Esophagus muscularis mucosa (tissue), 4 donors: ENCODE measurements at places on chromosomes 3 and 15. TPM values are rescaled to one million over a fixed set of nuclear protein-coding genes. Genes with fewer than 3 reads are reported as not detected.

TPRG1 gene
- total RNA-seq, result 3.3 TPM

PRKCI gene
- total RNA-seq, result 35.7 TPM

LRRIQ4 gene
- total RNA-seq, result not detected

GHRL gene
- total RNA-seq, result not detected

ANO10 gene
- 26.2 TPM for total RNA-seq

GRCh38 chr3:27544372-27544865, 60.2 kb upstream of the SLC4A7 start:
- peaks cover 7% of the 10 kb centered on the region for H3K4me1 ChIP-seq
- peak overlapping the region; percentile 33 for H3K27ac ChIP-seq
- no peaks in the 10 kb centered on the region for H3K36me3 ChIP-seq
- no peak overlapping the region for H3K4me3 ChIP-seq
- DNase-seq, result no peak

DNA sequence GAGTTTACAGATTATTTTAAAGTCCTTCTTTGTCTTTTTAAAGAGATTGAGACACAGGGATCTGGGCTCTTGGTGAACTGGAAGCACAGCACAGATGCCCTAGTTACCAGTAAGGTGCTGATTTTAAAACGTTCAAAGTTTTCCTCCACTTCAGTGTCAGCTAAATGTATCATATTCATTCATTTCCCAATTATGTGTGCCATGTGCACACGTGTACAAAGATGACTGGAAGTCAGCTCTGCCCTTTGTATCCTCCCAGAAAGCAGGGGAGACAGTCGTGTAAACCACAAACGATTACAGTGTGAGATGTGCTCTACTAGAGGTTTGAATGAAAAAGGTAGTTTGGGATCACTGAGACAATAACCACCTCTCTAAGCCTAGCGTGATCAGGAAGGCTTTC, 730 bp downstream of the ZKSCAN7 start:
- DNase-seq, result no peak
- H3K4me3 ChIP-seq, result peak overlapping the region; percentile 88
- no peaks in the 10 kb centered on the region for H3K27me3 ChIP-seq
- peaks cover 11% of the 10 kb centered on the region for H3K36me3 ChIP-seq
- H3K27ac ChIP-seq, result peak overlapping the region; percentile 79

DNA sequence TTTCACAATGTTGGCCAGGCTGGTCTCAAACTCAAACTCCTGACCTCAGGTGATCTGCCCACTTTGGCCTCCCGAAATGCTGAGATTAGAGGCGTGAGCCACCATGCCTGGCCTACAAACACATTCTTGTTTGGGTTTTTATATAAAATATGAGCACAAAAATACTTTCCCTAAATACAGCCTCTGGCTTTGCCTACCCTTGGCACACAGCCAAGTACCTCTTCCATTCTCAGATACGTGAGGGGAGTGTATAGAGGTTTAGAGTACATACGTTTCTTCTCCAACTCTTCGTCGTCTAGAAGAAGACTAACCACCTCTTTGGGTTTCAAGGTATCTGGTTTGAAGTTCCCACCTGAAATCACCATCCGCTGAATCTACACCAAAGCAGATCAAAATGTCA, 33.5 kb downstream of the CHAC1 start:
- no peak for DNase-seq
- H3K4me3 ChIP-seq, result no peak overlapping the region
- no peak overlapping the region for H3K27ac ChIP-seq
- H3K4me1 ChIP-seq, result no peaks in the 10 kb centered on the region
- H3K36me3 ChIP-seq, result peaks cover 54% of the 10 kb centered on the region
- no peaks in the 10 kb centered on the region for H3K27me3 ChIP-seq

GRCh38 chr3:165617134-165617533, 220.1 kb downstream of the BCHE start:
- H3K27ac ChIP-seq, result no peak overlapping the region
- no peaks in the 10 kb centered on the region for H3K27me3 ChIP-seq
- H3K4me3 ChIP-seq, result no peak overlapping the region
- no peaks in the 10 kb centered on the region for H3K36me3 ChIP-seq

- DNase-seq, result no peak
- no peaks in the 10 kb centered on the region for H3K36me3 ChIP-seq
- H3K4me1 ChIP-seq, result peaks cover 38% of the 10 kb centered on the region
- H3K4me3 ChIP-seq, result no peak overlapping the region
- peaks cover 31% of the 10 kb centered on the region for H3K27me3 ChIP-seq
Observed at GRCh38 chr3:169657351-169658124, 6.0 kb downstream of the MECOM start.

DNA sequence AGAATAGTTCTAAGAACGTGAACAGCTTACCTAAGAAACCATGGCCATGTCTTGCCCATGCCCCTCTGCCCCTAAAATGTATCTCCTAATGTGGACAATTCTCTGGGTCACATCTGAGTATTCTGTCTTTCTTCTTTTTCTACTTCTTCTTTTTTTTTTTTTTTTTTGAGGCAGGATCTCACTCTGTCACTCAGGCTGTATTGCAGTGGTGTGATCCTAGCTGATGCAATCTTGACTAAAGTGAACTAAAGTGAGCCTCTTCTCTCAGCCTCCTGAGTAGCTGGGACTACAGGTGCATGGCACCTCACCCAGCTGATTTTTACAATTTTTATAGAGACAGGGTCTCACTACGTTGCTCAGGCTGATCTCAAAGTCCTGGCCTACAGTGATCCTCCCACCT, 204.8 kb upstream of the ZPLD1 start:
- H3K27me3 ChIP-seq, result no peaks in the 10 kb centered on the region
- no peaks in the 10 kb centered on the region for H3K36me3 ChIP-seq
- H3K4me1 ChIP-seq, result peaks cover 6% of the 10 kb centered on the region
- H3K27ac ChIP-seq, result no peak overlapping the region
- H3K4me3 ChIP-seq, result no peak overlapping the region
- DNase-seq, result no peak

GRCh38 chr3:102488331-102488730, 53.5 kb downstream of the ZPLD1 start:
- H3K4me3 ChIP-seq, result no peak overlapping the region
- DNase-seq, result no peak
- H3K27me3 ChIP-seq, result no peaks in the 10 kb centered on the region

- no peaks in the 10 kb centered on the region for H3K27me3 ChIP-seq
- no peak for DNase-seq
- no peak overlapping the region for H3K27ac ChIP-seq
Observed at GRCh38 chr3:48950051-48950450, 31.4 kb downstream of the ARIH2 start.

GRCh38 chr3:119508172-119508845, 10.0 kb downstream of the TIMMDC1 start:
- no peaks in the 10 kb centered on the region for H3K4me1 ChIP-seq
- H3K27me3 ChIP-seq, result no peaks in the 10 kb centered on the region
- DNase-seq, result no peak

- no peak overlapping the region for H3K27ac ChIP-seq
- no peaks in the 10 kb centered on the region for H3K27me3 ChIP-seq
- no peaks in the 10 kb centered on the region for H3K36me3 ChIP-seq
- H3K4me3 ChIP-seq, result no peak overlapping the region
- DNase-seq, result no peak
Observed at GRCh38 chr15:100759698-100760356, 119.8 kb upstream of the ALDH1A3 start.

DNA sequence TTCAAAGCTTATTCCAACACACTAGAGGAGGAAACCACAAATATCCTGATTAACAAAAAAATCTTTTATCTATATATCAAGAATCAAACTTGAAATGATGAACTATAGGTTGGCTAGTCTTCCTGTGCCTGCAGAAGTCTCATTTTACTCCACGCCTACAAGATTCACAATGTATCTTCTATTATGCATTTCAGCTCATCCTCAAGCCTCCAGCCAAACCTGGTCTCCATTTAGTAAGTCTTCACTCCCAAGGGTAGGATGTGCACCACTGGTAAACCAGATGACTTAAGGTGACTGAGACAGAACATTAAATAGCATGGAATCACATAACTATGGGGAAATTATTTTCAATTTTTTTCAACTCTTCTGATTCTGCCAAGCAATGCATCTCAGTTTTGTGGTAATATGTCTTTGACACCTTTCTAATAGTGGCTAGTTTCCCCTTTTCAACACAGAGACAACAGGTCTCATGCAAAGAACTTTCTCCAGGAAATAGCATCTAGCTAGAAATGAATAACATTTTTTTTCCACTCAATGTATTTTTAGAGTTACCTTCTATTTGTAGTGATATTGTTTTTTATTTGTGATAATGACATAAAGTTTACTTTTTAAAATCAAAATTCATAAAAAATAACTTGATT, 166.9 kb downstream of the TNIK start:
- no peaks in the 10 kb centered on the region for H3K27me3 ChIP-seq
- H3K27ac ChIP-seq, result no peak overlapping the region
- no peaks in the 10 kb centered on the region for H3K36me3 ChIP-seq
- peaks cover 46% of the 10 kb centered on the region for H3K4me1 ChIP-seq

GRCh38 chr3:193704431-193704830, 111.4 kb downstream of the OPA1 start:
- H3K4me1 ChIP-seq, result no peaks in the 10 kb centered on the region
- no peak for DNase-seq
- H3K27ac ChIP-seq, result no peak overlapping the region
- H3K36me3 ChIP-seq, result no peaks in the 10 kb centered on the region
- H3K4me3 ChIP-seq, result no peak overlapping the region
- H3K27me3 ChIP-seq, result no peaks in the 10 kb centered on the region

DNA sequence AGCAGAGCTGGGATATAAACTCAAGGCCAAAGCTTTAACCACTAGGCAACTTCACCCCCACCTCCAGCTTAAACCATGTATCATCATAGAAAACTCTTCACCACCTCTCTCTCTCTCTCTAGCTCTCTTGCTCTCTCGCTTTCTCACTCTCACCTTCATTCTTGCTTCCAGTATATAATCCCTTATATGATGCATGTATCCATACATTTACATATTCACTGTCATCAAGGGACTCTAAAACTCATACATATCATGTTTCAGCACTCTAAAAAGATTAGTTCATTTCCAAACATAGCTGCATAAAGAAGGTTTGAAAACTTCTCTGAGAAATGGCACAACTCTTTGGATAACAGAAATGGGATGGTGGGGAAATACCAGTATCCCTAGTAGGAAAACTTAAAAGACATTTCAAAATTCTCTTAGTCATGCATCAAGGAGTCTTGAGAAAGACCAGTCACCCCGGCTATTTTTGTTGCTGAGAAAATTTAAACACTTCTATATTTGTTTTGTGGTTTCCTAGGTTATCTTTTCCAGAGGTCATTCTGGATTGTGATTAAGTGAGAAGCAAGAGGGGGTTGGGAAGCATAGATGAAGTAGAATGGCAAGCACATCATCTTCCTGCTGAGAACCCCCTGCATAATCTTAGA, 447.8 kb upstream of the THBS1 start:
- no peak overlapping the region for H3K4me3 ChIP-seq
- DNase-seq, result no peak
- H3K36me3 ChIP-seq, result no peaks in the 10 kb centered on the region
- peak overlapping the region; percentile 70 for H3K27ac ChIP-seq
